Fibroblast of upper back skin (primary cell): ENCODE measurements at places on chromosomes 12 and 14.

DNA sequence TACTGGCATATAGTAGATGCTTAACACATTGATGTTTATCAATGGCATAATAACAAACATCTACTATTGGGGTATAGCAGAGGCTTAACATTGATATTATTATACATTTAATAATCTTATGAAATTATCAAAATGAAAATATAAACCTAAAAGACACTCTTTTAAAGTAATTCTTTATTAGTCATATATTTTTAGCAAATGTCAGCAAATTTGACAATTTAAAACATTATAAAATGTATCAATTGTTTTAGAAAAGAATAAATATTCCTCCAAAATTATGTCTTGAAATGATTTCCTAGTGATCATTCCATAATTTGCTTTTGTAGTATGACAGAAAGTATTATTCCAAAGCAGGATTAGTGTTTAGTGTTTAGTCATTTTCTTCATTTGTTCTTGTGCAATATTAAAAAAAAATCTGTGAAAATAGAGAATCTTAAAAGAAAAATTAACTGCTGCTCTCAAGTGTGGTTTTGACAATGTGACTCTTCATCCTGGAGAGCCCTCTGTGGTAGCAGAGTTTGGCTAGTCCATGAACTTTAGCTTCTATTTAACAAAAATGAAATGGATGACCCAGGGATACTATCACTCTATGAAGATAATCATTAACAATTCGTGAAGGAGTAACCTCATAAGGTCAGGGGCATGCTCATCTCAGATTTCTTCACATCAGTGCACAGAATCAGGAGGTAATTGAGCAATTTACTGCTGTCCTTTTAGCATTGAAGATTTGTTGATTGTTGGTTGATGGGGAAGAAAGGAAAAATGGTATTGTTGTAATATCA, 1018.5 kb downstream of the LRFN5 start:
- no peak for DNase-seq

DNA sequence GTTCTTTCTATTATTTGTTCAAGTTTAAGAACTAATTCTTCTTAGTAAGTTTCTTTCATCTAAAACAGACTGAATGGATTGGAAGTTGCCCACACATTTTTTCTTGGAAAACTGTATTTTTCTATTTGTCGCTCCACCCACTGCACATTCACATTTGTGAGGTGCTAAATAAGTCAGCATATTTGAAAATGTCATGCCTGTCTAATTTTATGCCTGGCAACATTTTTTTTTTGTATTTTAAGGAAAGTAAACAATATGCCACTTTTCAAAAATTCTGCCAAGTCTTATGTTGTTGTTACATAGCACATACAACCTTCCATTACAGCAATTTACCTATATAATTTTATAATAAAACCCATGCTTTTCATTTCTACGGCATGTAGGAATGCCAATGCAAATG, 112.7 kb upstream of the PTPRB start:
- no peak for DNase-seq

GRCh38 chr12:61536525-61536924, 723.7 kb upstream of the USP15 start:
- DNase-seq: no peak

DNA sequence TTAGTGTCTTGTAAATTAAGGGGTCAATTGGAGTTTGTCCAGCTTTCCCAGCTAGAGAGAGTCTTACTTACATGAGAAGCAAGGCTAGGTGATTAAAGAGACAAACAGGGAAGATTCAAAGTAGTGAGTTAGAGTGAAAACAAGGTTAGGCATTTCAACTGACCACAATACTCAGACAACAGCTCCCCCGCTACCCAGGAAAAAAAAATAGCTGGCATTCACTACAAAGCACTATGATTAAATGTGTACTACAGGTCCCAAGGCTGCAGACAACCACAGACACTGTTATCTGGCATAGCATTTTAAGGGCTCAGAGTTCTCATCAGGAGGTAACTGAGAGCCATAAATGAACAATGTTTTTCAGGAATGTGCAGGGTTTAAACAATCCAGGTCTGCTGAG, 680.9 kb downstream of the TMEM121 start:
- no peak for DNase-seq

- DNase-seq: peak; percentile 43
Observed at GRCh38 chr14:63204407-63205043, at the start of gene RHOJ. Gene RHOJ, plus strand, starts transcription at chr14:63204443. Its CDS starts 427 bp downstream, at chr14:63204870.

DNA sequence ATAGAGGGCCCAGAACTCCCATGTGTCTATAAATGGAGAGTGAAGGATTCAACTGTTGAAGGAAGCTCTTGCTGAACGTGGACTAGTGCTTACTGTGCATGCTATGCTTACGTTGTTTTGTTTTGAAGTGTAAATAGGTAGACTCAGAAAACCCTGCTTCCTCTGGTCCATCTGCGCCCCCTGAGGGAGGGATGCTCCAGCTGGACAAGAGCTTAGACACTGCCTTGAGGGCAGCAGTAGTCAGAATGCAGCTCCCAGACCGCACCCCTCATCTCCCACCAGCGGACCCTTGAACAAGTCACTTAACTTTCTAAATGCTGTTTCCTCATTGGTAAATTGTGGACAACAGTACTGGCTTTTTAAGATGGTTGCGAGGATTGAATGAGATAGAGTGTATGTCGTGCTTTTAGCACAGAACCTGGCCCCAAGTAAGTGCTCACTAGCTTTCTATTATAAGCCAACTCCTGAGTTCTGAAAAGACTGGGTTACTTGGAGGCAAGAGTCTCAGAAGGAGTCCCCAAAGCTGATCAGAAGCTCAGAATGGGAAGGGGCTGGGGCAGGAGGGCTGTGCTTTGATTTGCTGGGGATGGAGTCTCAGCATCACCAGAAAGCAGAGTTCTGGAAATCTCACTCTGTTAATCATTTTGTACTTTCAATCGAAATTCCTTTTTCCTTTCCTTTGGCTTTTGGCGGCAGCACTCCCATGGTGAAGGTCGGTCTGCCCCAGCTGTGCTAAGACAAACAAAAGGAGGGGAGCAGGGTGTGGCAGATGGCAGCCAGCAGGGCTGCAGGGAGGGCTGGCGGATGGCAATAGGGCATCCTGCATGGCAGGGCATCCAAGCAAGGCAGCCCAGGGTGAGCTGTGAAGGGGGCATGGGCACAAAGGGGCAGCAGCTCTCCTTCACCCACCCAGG, 15.6 kb downstream of the AGAP2 start:
- DNase-seq: no peak

DNA sequence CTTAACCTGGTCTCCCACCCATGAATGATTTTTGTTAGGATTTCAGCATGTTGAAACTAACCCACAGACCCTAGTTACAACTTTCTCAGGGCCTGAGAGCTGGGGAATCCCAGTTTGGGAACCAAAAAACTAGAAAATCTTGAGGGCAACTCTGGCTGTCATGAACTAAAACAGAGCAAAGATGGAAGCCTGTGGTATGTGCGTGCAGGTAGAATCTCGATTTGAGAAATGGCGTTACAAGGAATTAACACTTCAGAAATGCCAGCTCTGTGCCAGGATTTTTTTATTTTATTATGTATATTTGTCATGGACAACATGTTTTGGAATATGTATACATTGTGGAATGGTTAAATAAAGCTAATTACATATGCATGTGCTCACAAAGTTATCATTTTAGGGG, 36.4 kb upstream of the BCL2L14 start:
- no peak for DNase-seq

DNA sequence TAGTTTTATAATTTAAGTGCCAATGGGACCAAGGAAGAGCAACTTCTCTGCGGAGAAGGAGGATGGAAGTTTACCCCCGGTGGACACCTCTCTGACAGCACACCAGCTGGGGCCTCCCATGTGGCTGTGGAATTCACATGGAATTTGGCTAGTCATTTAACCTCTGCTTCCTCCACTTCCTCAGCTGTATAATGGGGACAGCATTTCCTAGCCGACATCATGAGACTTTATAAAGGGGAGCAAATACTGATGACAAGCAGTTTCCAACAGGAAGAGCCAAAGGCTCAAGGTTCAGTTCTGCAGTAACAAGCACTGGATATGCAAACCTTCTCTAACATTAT, 7.5 kb downstream of the DUSP6 start:
- no peak for DNase-seq

- DNase-seq: peak; percentile 28
Observed at GRCh38 chr14:32559590-32559989, 230.5 kb downstream of the AKAP6 start.

DNA sequence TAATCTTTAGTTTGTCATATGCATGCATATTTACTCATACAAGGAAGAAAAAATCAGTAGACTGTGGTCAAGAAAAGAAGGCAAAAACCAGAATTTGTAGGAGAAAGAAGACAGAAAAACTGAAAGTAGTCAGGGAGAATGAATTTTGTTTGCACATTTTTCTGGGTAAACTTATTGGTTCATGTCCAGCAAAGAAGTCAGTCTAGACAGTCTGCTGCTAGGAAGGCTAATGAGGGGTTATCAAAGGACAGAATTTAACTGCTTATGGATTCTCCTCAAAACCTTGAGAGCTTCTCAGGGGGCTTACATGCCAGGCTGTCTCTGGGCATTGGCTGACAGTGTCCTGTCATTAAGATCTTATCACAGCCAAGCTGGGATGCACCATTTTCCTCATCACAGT, 293.9 kb downstream of the RPAP3 start:
- peak; percentile 51 for DNase-seq

- peak; percentile 45 for DNase-seq
Observed at GRCh38 chr12:49489720-49490119, 49.1 kb upstream of the KCNH3 start.

DNA sequence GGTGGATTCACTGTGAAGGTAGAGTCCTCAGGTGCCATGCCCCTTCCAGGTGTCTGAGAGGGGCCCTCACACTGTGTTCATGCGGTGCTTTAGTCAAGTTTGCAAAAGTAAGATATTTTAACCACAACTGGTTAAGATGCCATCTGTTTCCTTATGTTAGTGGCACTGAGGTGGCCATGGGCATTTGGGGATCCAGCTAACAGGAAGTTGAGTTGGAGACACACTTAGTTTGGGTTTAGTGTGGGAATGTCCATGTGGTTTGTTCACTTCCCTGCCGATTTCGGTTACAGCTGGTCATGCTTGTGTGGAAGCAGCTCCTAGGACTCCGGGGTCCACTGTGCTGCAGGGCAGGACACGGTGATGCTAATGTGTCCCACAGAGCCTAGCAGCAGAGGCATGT, 17.3 kb upstream of the ABHD12B start:
- DNase-seq: no peak

DNA sequence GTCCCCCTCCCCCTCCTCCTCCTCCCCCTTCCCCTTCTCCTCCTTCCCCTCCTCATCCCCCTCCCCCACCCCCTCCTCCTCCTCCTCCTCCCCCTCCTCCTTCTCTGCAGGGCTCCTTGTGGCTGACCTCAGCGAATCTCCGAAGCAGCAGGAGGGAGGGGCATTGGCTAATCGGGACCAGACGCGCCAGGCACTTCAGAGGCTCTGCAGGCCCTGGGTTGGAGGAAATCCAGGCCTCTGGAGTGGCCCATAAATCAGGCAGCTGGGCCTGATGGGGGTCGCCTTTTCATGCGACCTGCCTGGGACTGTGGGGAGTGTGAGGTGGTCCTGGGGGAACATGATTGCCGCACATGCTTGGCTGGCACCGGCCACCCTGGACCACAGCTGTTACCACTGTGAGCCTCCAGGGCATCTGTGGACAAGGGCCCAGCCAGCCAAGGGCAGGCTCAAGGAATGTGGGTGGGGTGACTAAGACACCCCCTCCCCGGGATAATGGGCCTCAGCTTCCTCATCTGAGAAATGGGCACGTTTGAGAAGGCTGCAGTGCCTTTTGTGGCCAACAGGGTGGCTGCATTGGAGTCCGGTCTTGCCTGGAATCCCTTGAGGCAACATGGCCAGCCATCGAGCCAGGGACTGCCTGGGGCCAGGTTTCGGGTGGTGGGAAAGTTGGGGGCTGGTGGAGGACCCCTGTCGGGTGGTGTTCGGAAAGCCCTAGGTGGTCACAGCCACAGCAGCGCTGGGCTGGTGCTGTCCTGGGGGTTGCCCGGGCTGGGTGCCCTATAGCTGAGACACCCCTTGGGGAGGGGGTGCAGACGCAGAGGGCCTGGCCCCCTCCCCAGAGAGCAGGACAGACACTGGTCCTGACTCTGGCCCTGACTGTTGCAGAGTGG, 12.0 kb downstream of the KIF26A start:
- peak; percentile 94 for DNase-seq

DNA sequence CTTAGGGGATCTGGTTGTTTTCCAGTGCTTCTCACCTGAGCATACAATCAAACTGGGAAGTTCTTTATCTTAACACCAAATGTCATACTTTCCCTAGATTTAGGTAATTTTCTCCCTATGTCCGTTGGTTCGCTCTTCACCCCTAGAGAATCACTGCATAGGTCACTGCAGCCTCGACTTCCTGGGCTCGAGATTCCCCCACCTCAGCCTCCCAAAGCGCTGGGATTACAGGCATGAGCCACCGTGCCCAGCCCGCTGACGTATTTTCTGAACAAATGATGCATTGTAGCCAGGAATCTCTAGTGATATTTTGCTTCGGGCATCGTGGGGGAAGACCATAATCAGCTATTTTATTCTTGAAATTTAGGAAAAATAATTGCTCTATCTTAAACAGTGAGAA, 1.1 kb upstream of the RPL41 start:
- no peak for DNase-seq

DNA sequence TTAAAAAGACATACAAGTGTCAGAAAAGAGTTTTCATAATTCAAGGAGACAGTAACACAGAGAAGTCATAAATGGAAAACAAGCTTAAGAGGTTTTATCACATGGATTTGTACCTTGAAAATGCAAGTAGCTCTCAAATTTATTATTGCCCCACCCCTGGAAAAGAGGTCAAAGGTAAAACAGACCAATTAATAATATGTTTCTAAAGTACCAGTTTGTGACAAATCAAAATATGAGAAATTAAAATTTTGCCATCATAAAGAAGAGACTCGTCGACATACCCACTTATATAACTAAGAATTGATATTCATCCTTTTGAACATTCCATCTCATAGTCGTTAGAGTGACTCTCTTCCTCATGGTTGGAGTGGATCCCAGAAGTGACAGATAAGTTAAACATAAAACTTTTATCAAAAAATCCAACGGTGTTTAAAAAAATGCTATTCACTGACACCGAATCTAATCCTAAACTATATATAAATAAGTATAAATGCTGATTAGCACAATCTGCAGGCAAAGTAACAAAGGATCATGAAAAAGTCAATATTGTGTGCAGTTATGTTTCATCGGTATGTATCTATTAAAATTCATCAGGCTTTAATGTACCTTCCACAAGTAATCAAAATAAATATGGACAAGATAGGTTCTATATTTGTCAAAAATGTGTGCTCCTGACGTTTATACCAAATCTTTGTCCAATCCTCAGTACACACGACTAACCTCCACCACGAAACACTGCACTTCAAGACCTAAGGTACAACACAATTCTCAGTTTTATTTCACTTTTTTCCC, 2.3 kb downstream of the CORO1C start:
- no peak for DNase-seq

- no peak for DNase-seq
Observed at GRCh38 chr12:100767371-100767770, 27.2 kb upstream of the ANO4 start.

- no peak for DNase-seq
Observed at GRCh38 chr12:26196421-26196716, 996 bp downstream of the SSPN start.

- DNase-seq: no peak
Observed at GRCh38 chr12:50655374-50655921, 108.5 kb upstream of the ATF1 start.

GRCh38 chr14:79225815-79226214, 985.5 kb downstream of the DIO2 start:
- no peak for DNase-seq
